Activated CD4-positive, CD25-positive, alpha-beta regulatory T cell treated with anti-CD3 and anti-CD28 coated beads, Interleukin-2, amount 50 U/mL, for 72 hours (primary cell): ENCODE measurements at places on chromosomes 3 and 15.

GRCh38 chr3:23479026-23479425 lies 275.9 kb downstream of the UBE2E2 start:
- DNase-seq = no peak

- DNase-seq = no peak
Observed at GRCh38 chr15:74821091-74821789, 5.2 kb upstream of the CPLX3 start.

GRCh38 chr3:39413691-39414420 lies 7.3 kb downstream of the RPSA start:
- no peak for DNase-seq

DNA sequence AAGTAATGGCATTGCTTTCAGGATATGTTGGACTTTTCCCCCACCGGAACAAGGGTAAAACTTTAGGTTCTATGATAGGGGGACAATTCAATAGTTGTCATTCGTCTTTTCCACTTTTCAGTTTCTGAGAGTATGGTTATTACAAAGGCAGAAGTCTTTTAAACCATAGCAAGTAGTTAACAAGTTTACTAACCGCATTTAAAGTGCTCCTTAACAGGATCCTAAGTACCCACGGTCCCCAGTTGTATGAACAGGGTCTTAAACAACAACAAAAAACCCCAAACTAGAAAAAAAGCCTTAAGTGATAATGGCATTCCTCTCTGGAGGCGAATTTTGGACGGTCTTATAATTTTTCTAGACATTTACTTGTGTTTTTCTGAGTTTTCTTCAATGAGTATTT lies 831 bp downstream of the IFT57 start:
- DNase-seq = no peak

GRCh38 chr3:25505581-25505980 lies 77.5 kb downstream of the RARB start:
- no peak for DNase-seq

DNA sequence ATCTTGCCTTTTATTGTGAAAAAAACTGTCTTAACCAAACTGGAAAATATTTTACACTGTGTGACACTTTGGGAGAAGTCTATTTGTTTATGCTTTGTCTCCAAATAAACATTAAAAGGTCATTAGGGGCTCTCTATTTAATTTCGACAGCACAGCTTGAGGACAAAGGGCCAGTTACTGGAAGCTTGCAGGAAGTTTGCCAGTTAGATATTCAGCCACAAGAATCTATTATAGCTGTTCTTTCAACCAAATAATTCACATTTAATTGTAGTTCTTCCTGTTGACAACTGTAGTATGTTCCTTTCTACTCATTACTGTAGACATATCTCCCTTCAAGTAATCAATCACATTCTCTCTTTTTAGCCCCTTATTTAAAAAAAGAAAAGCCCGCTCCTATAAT lies 6.1 kb downstream of the CP start:
- DNase-seq = no peak
